ELR (cell line): ENCODE measurements at places on chromosomes 1 and 21.
A peak's percentile ranks its signal among the peaks of the same experiment; 100 is the strongest.

GRCh38 chr1:158930504-158930903 is 848 bp upstream of the PYHIN1 start:
- no peak for DNase-seq

GRCh38 chr1:31259746-31260145 is 20.1 kb upstream of the NKAIN1 start:
- DNase-seq = no peak

GRCh38 chr1:207808322-207808705 is 56.5 kb downstream of the CD46 start:
- no peak for DNase-seq

GRCh38 chr21:41589131-41589530 is 81.2 kb upstream of the TMPRSS2 start:
- DNase-seq = no peak

- DNase-seq = no peak
These were observed 20.6 kb downstream of the ABCB10 start for GRCh38 chr1:229537894-229538293.

DNA sequence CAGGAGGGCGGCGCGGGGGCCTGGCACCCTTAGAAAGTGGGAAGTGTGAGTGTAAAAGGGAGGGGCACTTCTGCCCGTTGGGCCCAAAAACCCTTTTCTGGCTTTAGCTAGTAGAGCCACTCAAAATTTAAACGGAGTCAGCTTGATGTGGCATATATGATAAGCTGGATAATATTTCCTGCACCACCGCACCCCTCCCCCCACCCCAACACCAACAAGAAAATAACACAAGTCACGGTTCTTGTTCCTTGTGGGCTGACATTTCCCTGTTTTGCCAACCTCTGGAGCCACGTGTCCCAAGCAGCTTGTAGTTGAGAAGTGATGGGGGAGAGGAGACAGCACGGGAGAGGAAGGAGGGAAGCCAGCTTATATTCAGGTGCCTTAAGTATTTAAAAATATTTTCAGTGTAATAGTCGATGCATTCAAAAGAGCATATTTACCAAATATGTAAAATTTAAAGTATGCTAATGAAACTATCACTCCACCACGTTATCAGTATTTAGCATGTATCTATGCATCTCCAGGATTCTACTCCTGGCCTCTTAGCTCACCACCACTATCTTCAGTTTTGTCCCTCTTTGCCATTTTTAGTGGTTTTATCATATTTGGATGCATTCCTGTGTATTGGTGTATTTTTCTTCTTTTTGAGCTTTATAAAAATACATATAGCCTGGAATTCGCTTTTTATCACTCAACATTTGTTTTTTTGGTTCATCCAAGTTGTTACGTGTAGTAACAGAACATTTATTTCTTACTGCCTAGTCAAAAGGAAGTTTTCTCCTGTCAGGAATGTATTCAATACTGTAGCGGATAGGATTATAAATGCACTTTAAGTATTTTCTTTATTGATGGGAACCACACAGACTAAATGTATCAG is 773 bp upstream of the DDX59 start:
- DNase-seq = peak; percentile 69

DNA sequence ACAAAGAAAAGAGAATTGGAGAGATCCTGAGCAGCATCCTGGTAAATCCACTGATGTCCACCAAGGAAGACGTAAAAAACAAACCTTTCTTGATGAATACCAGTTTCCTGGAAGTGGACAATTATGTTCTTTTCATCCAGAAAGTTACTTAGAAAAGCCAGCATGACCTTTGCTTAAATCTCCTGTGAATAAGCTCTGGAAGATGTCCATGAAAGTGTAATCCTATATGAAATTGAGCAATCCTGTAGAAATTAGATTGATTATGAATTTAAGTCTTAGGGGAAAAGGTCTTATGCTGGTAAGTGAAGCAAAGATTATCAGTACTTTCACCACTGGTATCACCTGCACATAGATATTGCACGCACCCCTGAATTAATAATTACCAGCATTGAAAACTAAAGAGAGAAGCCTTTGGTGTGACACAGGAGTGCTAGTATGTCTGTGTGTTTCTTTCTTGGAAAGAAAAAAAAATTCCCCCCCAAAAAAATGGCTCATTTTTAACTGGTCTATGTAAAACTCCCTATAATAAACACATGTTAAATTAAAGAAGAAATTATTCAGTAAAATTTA is 164.5 kb upstream of the LHX8 start:
- DNase-seq = no peak

GRCh38 chr21:34187935-34188334 is 114.6 kb downstream of the MRPS6 start:
- DNase-seq = no peak

DNA sequence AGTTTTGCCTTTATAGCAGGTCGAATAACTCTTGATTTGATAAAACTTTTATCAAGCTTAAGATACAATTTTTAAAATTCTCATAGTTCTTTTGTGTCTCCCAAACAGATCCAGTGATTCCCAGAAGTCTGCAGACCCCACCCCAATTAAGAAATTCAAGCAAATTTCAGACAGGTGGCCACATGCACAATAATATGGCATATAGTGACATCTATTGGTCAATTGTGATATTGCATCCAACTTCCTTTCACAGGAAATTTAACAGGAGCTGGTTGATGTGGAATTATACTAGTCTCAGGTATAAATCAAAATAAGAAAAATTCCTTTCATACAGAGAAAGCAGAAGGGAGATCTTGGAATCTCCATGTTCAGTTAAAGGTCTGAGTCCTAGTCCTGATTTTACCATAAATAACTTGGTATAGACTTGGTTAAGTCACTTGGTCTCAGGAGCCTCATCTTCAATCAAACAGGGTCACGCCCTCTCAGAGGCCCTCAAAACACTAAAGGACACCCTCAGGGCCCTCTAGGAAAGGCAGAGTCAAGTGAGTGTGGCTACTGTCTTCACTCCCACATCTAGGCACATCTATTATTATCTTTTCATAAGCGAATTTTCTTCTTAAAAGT is 24.1 kb downstream of the PIGM start:
- peak; percentile 54 for DNase-seq

- DNase-seq = peak; percentile 62
These were observed 15.4 kb downstream of the EFNA3 start for GRCh38 chr1:155093911-155094621.

DNA sequence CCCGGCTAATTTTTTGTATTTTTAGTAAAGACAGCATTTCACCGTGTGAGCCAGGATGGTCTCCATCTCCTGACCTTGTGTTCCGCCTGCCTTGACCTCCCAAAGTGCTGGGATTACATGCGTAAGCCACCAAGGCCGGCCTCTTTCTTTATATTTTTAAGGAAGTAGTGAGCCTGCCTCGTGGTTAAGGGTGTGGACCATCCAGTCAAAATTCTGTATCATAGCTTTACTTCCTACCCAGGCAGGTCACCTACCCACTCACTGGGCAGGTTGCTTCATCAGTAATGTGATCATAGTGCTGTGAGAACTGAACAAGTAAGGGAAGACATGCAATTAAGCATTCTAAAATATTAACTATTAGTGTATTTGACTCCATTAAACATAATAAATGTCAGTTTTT is 8.1 kb upstream of the ACOT7 start:
- no peak for DNase-seq

DNA sequence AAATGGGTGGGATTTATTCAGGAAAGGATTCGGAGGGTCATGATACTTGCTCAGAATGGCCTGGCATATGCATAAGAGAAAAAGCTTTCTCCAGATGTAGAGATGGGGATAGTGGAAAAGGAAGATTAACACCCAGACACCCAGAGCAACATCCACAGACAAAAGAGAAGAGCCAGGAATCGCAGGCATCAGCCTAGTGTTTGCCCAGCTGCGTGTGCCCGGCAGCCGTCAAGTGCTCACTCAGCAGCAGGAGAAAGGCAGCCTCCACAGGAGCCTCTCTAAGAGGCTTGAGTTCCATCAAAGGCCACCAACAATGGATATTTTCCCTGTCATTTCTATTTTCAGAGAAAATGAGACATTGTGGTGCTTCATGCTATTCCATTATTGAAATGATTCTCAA is 54.7 kb downstream of the NTPCR start:
- no peak for DNase-seq
